ENCODE measurements at places on chromosomes 6 and 20.
A peak's percentile ranks its signal among the peaks of the same experiment; 100 is the strongest.

DNA sequence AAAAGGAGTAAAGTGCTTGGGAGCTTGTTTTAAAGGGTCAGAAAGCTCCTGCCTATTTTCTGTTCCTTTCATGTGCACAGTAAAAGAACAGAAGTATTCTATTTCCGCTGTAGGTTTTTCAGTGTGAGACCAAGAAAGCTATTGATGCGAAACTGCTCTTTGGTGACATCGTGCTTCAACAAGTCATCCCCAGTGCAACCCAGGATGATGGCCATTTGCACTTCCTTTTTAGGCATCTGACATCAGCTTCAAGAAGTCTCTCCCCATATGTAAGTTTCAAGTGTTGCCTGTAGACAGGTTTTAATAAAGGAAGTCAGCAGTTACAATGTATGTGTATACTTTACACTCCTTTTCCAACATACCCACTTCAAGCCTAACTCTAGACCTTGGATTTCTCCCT lies 131.6 kb downstream of the RFX6 start:
- no peak for DNase-seq

GRCh38 chr6:14885498-14885897 lies 360.4 kb upstream of the JARID2 start:
- DNase-seq = no peak

DNA sequence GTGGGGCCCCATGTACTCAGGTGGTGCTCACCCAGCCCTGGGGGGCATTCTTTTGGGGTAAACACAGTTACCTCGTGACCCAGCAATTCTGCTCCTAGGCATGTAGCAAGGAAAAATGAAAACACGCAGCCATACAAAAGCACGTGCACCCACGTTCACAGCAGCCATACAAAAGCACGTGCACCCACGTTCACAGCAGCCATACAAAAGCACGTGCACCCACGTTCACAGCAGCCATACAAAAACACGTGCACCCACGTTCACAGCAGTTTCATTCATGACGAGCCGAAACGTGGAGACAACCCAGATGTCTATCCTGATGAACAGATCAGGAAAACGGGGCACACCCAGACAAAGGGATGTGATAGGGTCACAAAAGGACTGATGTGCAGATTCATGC lies 57.1 kb downstream of the YTHDF1 start:
- no peak for DNase-seq

GRCh38 chr20:60048634-60049521 lies 90.7 kb downstream of the CDH26 start:
- DNase-seq = no peak

- no peak for DNase-seq
Observed at GRCh38 chr6:40623932-40624331, 36.8 kb upstream of the LRFN2 start.

- DNase-seq = no peak
Observed at GRCh38 chr6:167644412-167645132, 182.1 kb upstream of the AFDN start.

GRCh38 chr6:124747349-124747748 lies 214.9 kb upstream of the RNF217 start:
- DNase-seq = no peak

GRCh38 chr20:5552154-5552553 lies 198.0 kb upstream of the SHLD1 start:
- DNase-seq = no peak

GRCh38 chr6:88870717-88871330 lies 92.6 kb downstream of the RNGTT start:
- DNase-seq = peak; percentile 28

GRCh38 chr6:53922539-53922981 lies 127.8 kb downstream of the LRRC1 start:
- DNase-seq = no peak

DNA sequence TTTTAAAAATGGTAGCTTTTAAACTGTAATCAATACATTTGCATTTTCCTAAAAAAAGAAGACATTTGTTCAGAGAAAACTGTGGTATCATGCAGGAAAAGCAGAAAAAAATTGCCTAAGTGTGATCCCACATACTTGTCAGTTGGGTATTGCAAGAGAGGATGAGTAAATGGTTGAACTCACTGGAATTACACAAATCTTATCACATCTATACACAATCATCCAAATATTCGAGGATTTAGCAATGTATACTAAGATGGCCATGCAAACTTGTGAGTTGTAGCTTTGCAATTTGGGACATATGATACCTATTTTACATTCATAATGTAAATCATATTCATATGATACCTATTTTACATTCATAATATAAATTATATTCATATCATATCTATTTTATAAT lies 58.2 kb upstream of the GJE1 start:
- DNase-seq = no peak

All from cerebellar nuclear complex (tissue), 1 donor.